ENCODE measurements at places on chromosomes 6 and 20. TPM values are rescaled to one million over a fixed set of nuclear protein-coding genes. Genes with fewer than 3 reads are reported as not detected.

DNA sequence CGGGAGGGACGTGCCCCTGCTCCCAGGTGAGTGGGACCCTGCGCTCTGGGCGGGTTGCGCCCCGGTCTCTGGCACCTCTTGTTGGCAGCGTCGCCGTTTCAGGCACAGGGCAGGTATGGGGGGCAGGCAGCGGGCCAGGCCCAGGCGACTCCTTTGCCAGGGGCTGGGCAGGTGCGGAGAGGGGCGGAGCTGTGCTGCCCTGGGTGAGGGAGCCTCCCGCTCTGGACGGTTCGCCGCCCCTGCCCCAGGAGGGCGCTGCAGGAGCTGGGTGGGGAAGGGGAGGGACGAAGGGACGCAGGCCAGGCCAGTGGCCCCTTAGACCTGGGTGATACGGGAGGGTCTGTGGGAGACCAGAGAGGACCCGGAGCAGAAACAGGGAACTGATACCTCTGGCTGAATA, 663.9 kb upstream of the DEFB115 start:
- no peaks in the 10 kb centered on the region for H3K27me3 ChIP-seq
- no peak for DNase-seq
- H3K27ac ChIP-seq: no peak overlapping the region
- no peak overlapping the region for H3K4me3 ChIP-seq
- no peaks in the 10 kb centered on the region for H3K4me1 ChIP-seq

IYD gene
- not detected for total RNA-seq

- no peaks in the 10 kb centered on the region for H3K4me1 ChIP-seq
- no peaks in the 10 kb centered on the region for H3K27me3 ChIP-seq
- no peak for DNase-seq
- H3K27ac ChIP-seq: peak overlapping the region; percentile 62
These were observed 187.0 kb upstream of the TAB2 start for GRCh38 chr6:149130508-149130907.

- H3K27ac ChIP-seq: peak overlapping the region; percentile 92
- peak overlapping the region; percentile 8 for H3K4me3 ChIP-seq
- peaks cover 77% of the 10 kb centered on the region for H3K4me1 ChIP-seq
- DNase-seq: no peak
- no peaks in the 10 kb centered on the region for H3K36me3 ChIP-seq
These were observed 28.6 kb downstream of the FOXO3 start for GRCh38 chr6:108589244-108589791.

PHACTR3 gene
- total RNA-seq: 0.13 TPM

- H3K4me1 ChIP-seq: peaks cover 6% of the 10 kb centered on the region
- H3K4me3 ChIP-seq: no peak overlapping the region
- no peak for DNase-seq
- peak overlapping the region; percentile 19 for H3K27ac ChIP-seq
- no peaks in the 10 kb centered on the region for H3K27me3 ChIP-seq
These were observed 137.9 kb upstream of the NEDD9 start for GRCh38 chr6:11370191-11371018.

DNA sequence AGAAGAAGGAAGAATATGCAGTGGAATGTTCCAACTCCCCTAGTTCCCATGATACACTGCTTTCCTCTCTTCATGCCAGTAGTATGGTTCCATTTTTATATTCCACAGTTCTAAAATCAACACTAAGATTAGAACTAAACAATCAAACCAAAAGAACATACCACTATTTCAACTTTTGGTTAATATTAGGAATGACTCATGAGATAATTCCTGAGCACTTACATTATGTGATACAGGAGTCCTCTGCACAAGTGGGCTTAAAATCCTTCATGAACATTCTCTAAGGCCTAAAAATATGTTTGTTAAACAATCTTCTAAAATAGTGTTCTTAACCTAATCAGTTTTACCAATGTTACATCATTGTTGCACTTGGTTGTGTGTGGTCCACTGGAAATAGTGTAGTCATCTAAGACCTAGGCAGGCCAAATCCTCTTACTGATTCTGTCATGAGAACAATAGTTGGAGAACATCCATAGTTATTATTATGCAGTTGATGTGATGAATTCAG, 30.3 kb upstream of the RCAN2 start:
- no peak for DNase-seq
- H3K4me3 ChIP-seq: no peak overlapping the region
- H3K36me3 ChIP-seq: no peaks in the 10 kb centered on the region
- H3K27ac ChIP-seq: peak overlapping the region; percentile 62

GRCh38 chr6:150301846-150302519, 66.8 kb upstream of the IYD start:
- H3K36me3 ChIP-seq: no peaks in the 10 kb centered on the region
- H3K4me3 ChIP-seq: no peak overlapping the region
- H3K4me1 ChIP-seq: no peaks in the 10 kb centered on the region
- no peaks in the 10 kb centered on the region for H3K27me3 ChIP-seq
- no peak overlapping the region for H3K27ac ChIP-seq

DNA sequence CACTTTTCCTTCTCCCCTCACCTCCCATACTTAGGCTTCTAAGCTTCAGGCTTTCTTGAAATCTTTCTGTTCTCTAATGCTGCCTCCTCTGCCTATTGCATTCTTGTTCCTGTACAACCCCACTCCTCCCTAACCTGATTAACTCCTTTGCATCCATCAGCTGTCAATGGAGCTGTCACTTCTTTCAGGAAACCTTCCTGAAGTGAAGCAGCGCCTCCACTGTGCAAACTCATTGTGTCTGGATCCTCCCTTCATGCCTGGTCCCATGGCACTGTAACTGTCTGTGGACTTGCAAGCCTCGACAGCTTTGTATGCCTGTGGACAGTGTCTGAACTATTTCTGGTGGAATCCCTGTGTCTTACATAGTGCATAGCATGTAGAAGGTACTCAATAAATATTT, 185.0 kb downstream of the HS3ST5 start:
- H3K4me1 ChIP-seq: no peaks in the 10 kb centered on the region
- H3K4me3 ChIP-seq: no peak overlapping the region
- no peak for DNase-seq
- no peaks in the 10 kb centered on the region for H3K27me3 ChIP-seq

ZNF831 gene
- 0.53 TPM for total RNA-seq

- no peak overlapping the region for H3K27ac ChIP-seq
- no peaks in the 10 kb centered on the region for H3K4me1 ChIP-seq
- DNase-seq: no peak
- no peaks in the 10 kb centered on the region for H3K27me3 ChIP-seq
- no peaks in the 10 kb centered on the region for H3K36me3 ChIP-seq
- no peak overlapping the region for H3K4me3 ChIP-seq
These were observed 22.3 kb upstream of the HLA-DQA2 start for GRCh38 chr6:32718879-32719278.

DNA sequence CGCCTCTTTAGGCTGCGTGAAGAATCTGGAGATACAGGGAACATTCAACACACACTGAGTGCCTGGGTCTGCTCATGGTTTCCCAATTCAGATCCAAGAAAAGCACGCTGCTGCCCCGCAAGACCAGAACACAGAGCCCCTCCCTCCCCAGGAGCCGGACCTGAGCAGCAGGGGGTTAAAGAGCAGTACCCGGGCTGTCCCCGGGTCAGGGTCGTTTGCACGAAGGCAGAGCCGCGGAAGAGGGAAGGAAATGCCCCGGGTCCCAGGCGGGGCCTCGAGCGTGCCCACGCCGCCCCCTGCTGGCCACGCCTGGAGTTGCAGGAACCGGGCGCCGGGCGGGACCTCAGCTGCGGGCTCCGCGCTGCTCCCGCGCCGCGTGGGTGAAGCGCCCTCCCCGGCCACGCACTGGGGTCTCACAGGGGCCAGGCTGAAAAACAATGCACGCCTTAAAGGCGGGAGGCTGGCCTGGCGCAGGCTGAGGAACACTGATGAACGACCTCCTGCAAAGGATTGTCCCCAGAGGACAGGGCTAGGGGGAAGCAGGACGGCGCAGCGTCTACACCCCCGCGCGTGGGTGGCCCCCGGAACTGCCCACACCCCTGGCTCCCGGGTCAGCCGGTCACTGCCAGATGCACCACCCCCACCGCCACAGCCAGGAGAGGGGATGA, 48.9 kb downstream of the ANKRD60 start:
- H3K27ac ChIP-seq: no peak overlapping the region
- peaks cover 21% of the 10 kb centered on the region for H3K4me1 ChIP-seq
- no peak overlapping the region for H3K4me3 ChIP-seq

RBPJL gene
- not detected for total RNA-seq

DNA sequence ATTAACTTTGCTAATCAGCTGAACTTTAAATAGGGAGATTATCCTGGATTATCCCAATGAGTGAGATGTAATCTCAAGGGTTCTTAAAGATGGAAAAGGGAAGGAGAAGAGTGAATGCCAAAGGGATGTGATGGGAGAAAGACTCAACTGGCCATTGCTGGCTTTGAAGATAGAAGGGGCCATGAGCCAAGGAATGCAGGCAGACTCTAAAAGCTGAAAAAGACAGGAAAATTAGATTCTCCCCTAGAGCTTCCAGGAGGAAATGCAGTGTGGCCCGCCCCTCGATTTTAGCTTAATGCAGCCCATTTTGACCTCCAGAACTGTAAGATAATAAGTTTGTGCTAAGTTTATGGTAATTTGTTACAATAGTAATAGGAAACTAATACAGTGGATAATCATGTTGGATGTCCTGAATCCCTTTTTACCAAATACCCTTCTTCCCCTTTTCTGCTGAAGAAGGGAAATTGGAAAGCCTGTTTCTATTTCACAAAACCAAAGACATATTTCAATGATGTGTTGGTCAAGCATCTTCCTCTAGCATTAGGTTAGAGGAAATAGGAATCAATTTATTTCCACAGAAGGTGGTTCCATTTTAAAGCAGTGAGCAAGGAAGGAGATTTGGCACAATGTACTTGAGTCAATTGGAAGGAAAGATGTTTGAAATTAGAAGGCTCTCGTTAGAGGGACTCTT, 3.3 kb upstream of the HDDC2 start:
- H3K4me3 ChIP-seq: no peak overlapping the region
- no peaks in the 10 kb centered on the region for H3K27me3 ChIP-seq
- H3K27ac ChIP-seq: no peak overlapping the region

SLC25A27 gene
- 29.8 TPM for total RNA-seq

GRCh38 chr6:17281497-17282481, 628 bp downstream of the RBM24 start:
- H3K27ac ChIP-seq: peak overlapping the region; percentile 86
- H3K36me3 ChIP-seq: no peaks in the 10 kb centered on the region
- H3K4me1 ChIP-seq: peaks cover 34% of the 10 kb centered on the region
- H3K4me3 ChIP-seq: peak overlapping the region; percentile 73
- H3K27me3 ChIP-seq: no peaks in the 10 kb centered on the region

HFE gene
- 3.6 TPM for total RNA-seq

- peaks cover 8% of the 10 kb centered on the region for H3K4me1 ChIP-seq
- H3K27me3 ChIP-seq: no peaks in the 10 kb centered on the region
- no peak for DNase-seq
- no peaks in the 10 kb centered on the region for H3K36me3 ChIP-seq
- H3K27ac ChIP-seq: no peak overlapping the region
- no peak overlapping the region for H3K4me3 ChIP-seq
These were observed 22.5 kb upstream of the CST3 start for GRCh38 chr20:23659989-23660837.

GLYATL3 gene
- not detected for total RNA-seq

DNA sequence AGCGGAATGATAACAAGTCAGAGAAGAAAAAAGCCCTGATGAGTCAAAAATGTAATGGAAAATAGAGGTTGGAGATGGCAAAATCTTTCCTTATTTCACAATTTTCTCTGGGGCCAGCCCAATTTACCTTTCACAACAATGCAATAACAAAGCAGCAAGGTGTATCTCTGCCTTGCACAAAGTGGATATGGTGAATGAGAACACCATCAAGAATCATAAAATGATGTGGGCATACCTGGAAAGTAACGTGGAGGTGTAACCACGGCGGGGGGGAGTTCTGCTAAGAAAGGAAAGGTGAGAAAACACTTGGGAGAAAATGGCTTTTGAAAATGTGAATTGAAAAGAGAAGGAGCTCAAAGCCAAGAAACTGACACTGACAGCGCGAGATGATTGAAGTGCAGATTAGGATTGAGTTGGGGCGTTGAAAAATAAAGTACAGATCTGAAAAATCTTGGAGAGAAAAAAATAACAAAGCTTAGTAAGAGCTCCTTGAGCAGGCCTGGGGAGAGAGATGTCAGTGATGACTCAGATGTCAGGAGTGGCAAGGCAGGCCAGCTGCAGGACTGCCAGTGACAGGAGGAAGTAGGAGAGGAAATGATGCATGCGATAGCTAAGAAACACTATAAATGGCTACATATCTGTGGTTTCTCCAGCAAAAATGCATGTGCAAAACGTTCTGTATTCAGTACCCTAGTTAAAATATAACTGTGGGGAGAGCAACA, 26.2 kb downstream of the ARHGAP18 start:
- H3K4me3 ChIP-seq: no peak overlapping the region
- peaks cover 35% of the 10 kb centered on the region for H3K4me1 ChIP-seq
- no peaks in the 10 kb centered on the region for H3K36me3 ChIP-seq
- H3K27me3 ChIP-seq: no peaks in the 10 kb centered on the region
- peak; percentile 17 for DNase-seq
- peak overlapping the region; percentile 84 for H3K27ac ChIP-seq

BPIFA1 gene
- total RNA-seq: not detected

DNA sequence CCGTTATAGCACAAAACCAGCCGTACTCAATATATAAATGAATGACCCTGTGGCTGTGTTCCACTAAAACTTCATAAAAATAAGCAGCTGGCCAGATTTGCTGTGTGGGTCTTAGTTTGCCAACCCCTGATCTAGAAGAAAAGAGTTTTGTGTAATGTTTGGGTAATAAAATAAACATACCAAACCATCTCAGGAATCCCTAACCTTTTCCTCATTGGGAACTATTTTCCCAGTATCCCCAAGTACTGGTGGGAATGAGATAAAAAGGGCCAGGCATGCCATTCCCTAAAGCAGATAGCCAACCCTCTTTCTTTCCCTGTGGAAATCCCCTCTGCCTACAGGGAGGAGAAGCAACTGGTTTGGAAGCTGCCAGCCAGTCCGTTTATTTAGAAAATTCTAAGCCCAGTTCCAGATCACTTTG, 169.1 kb upstream of the AKAP12 start:
- H3K4me1 ChIP-seq: peaks cover 45% of the 10 kb centered on the region
- no peak for DNase-seq
- no peak overlapping the region for H3K4me3 ChIP-seq
- no peaks in the 10 kb centered on the region for H3K36me3 ChIP-seq
- H3K27me3 ChIP-seq: no peaks in the 10 kb centered on the region
- H3K27ac ChIP-seq: peak overlapping the region; percentile 79

Data from esophagus squamous epithelium (tissue), 5 donors.